Immature natural killer cell (primary cell): ENCODE measurements at places on chromosomes 4 and X.
A peak's percentile ranks its signal among the peaks of the same experiment; 100 is the strongest.

DNA sequence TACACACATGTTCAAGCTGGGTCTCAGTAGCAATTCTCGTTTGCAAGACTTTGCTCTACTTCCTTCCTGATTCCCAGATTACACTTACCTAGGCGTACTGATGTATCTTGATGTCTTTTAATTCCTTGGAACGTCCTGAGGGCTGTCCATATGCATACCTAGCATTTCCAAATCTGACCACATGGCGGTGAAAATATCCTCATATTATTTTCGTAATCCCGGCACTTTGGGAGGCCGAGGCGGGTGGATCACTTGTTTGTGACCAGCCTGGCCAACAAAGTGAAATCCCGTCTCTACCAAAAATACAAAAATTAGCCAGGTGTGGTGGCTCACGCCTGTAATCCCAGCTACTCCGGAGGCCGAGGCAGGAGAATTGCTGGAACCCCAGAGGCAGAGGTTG, 1786.3 kb upstream of the TENM3 start:
- H3K36me3 ChIP-seq: no peaks in the 10 kb centered on the region
- no peaks in the 10 kb centered on the region for H3K27me3 ChIP-seq
- no peak for DNase-seq
- no peak overlapping the region for H3K4me3 ChIP-seq
- H3K4me1 ChIP-seq: no peaks in the 10 kb centered on the region
- H3K27ac ChIP-seq: no peak overlapping the region

DNA sequence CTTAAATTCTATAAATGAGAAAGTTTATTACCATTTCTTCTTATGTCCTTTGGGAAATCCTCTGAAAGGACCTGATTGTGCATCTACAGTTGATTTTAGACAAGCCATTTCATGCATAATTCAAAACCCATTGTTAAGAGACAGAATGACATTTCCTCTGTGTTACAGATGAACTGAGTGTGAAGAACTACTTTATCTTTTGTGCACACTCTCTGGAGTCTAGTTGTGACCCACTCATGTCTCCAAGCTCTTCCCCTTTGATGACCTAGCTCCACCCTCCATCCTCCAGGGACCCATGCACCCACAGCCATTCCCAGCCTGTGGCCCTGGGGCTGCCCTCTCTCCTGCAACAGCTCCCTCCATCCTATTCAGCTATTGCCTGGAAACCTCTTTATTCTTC, 57.5 kb upstream of the BMPR1B start:
- H3K36me3 ChIP-seq: no peaks in the 10 kb centered on the region
- H3K4me1 ChIP-seq: no peaks in the 10 kb centered on the region
- H3K27ac ChIP-seq: no peak overlapping the region
- H3K27me3 ChIP-seq: peaks cover 2% of the 10 kb centered on the region
- no peak for DNase-seq

DNA sequence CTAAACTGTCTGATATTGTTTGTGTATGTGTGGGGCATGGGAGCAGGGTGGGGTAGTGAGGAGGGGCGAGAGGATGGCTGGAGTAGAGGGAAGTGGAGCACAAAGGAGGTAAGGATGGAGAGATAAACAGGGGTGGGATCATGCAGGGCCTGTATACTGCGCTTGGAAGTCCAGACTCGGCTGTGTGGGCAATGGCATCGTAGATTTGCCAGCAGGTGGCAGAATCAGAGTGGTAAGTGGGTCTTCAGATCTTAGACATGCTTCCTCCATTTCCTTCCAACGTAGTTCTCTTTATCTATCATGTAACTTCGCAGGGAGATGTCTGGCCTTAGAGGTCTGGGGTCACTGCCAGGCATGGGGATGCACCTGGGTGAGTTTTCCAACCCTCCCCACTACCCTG, 155.5 kb downstream of the PDGFRA start:
- no peaks in the 10 kb centered on the region for H3K36me3 ChIP-seq
- H3K27ac ChIP-seq: no peak overlapping the region
- peak; percentile 4 for DNase-seq
- no peaks in the 10 kb centered on the region for H3K4me1 ChIP-seq
- no peak overlapping the region for H3K4me3 ChIP-seq

DNA sequence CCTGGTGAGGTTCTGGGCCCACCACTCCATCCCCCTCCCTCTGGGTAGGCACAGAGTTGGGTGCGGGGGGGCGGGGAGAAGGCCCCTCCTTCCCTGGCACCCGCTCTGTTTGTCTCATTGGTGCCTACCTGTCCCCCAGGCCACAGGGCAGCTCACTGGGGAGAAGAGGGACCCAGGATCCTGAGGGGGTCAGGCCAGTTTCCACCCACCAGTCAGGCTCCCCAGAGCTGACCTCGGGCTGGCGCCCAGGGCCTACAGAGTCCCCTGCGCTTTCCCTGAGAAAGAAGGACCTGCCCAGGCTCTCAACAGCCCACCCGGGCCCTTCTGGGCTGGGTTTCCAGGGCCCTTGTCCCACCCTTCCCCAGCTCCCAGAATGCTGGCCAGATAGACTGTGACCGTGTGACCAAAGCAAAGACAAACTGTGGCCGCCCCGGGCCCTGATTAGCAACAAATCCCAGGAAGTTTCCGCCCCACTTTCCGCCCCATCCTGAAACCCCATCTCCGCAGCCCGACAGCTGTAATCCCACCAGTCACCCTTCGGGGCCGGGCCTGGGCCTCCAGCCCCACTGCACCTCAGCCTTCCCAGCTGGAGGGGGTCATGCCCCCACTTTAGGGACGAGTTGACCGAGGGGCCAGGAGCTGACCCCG, 33.8 kb upstream of the FGFR3 start:
- no peaks in the 10 kb centered on the region for H3K36me3 ChIP-seq
- no peaks in the 10 kb centered on the region for H3K4me1 ChIP-seq
- no peaks in the 10 kb centered on the region for H3K27me3 ChIP-seq

- H3K27me3 ChIP-seq: peaks cover 4% of the 10 kb centered on the region
- DNase-seq: no peak
- no peaks in the 10 kb centered on the region for H3K4me1 ChIP-seq
- H3K4me3 ChIP-seq: no peak overlapping the region
- H3K36me3 ChIP-seq: no peaks in the 10 kb centered on the region
These were observed 69.4 kb downstream of the HCCS start for GRCh38 chrX:11180571-11180970.

DNA sequence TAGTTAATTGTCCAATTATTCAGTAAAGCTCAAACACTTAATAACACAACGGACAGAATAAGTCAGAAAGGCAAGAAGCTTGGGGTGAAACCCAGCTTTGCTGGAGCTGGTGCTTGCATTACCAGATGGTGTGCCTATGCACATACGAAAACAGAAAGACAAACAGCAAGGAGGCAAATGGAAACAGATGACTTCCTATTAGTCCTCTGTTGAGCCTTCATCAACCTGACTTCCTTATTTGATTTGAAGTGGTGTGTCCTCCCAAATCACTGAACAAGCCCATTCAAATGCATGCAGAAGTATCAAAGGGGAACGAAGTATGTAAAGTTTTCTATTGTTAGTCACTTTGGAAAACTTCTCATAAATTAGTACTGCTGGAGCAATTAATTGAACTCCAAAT, 166.2 kb downstream of the ATP10D start:
- H3K4me1 ChIP-seq: no peaks in the 10 kb centered on the region
- H3K4me3 ChIP-seq: no peak overlapping the region
- no peak overlapping the region for H3K27ac ChIP-seq
- no peaks in the 10 kb centered on the region for H3K27me3 ChIP-seq
- H3K36me3 ChIP-seq: no peaks in the 10 kb centered on the region

GRCh38 chrX:68920561-68920960, 91.7 kb downstream of the EFNB1 start:
- no peaks in the 10 kb centered on the region for H3K36me3 ChIP-seq
- H3K27me3 ChIP-seq: peaks cover 4% of the 10 kb centered on the region
- H3K27ac ChIP-seq: no peak overlapping the region
- DNase-seq: no peak
- H3K4me3 ChIP-seq: no peak overlapping the region

GRCh38 chrX:129634541-129634940, 20.2 kb downstream of the APLN start:
- H3K4me1 ChIP-seq: peaks cover 3% of the 10 kb centered on the region
- no peak overlapping the region for H3K27ac ChIP-seq
- DNase-seq: no peak

DNA sequence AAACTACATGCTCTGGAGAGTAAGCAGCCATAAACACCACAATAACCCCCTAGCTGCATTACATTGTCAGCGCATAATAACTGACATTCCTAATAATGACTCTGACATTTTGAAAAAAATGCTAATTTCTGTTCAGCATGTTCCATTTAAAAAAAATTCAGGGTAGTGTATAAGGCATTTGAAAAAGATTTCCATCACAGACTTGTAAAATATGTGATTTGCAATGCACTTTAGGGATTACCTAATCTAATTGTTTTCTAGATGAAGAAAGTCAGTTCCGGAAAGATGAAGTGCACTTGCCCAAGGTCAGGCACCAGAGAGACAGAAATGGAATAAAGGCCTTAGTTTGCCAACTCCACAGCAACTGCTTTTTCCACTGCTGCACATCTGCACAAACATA, 55.3 kb downstream of the FANCB start:
- H3K27ac ChIP-seq: no peak overlapping the region
- H3K4me3 ChIP-seq: no peak overlapping the region

- peaks cover 2% of the 10 kb centered on the region for H3K27me3 ChIP-seq
- no peak for DNase-seq
- H3K4me1 ChIP-seq: no peaks in the 10 kb centered on the region
- no peaks in the 10 kb centered on the region for H3K36me3 ChIP-seq
- H3K4me3 ChIP-seq: no peak overlapping the region
These were observed 732.0 kb downstream of the PCDH18 start for GRCh38 chr4:136800248-136800647.

GRCh38 chr4:6465955-6466354, 6.5 kb downstream of the PPP2R2C start:
- DNase-seq: no peak
- peaks cover 2% of the 10 kb centered on the region for H3K4me1 ChIP-seq
- no peak overlapping the region for H3K4me3 ChIP-seq

DNA sequence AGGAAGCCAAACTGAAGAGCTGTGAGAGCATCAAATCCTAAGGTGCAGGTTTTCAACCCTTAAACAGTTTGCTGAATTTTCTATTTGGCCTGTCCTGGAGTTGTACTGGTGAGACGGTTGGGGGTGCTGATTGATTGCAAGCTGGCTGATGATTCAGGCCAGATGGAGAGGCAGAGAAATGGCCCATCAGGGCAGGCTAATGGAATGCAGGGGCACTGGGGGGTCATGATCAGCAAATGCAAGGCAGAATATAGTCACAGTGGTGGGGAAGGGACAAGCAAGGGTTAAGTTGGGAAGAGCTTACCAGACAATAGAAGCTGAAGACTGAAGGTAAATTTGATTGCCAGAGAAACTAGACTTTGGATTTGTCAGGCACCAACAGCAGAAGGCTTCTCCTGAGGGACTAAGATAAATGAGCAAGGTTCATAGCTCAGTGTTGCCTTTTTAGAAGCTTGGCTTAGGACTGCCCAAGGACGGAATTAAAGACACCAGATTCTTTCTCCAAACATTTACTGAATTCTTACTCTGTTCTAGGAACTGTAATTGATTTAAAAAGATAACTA, 4.3 kb upstream of the AADAT start:
- peaks cover 18% of the 10 kb centered on the region for H3K27me3 ChIP-seq
- peaks cover 3% of the 10 kb centered on the region for H3K36me3 ChIP-seq
- H3K4me3 ChIP-seq: no peak overlapping the region
- no peak overlapping the region for H3K27ac ChIP-seq
- peaks cover 14% of the 10 kb centered on the region for H3K4me1 ChIP-seq

DNA sequence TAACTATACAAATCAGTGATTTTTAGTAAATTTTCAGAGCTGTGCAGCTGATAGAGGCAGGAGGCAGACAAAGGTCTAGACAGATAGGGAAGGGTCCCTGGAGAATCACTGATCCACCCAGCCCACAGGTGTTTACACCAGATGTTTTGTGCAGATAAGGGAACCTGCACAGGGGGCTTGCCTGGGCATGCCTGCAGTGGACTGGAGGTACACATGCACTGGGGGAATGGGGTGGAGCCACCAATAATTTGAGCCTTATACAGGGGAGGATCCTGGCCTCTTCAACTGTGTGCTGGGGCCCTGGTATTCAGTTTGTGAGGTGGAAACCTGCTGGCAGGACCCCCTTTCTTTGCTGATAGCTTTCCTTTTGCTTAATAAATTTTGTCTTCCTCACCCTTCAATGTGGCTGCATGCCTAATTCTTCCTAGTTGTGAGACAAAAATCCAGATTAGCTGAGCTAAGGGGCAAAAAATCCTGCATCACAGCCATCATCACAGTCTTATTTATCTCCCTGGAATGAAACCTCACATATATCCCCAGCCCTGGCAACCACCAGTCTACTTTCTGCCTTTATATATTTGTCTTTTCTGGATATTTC, 102.8 kb downstream of the KDM6A start:
- no peak overlapping the region for H3K4me3 ChIP-seq
- no peaks in the 10 kb centered on the region for H3K27me3 ChIP-seq
- H3K4me1 ChIP-seq: peaks cover 98% of the 10 kb centered on the region
- no peak for DNase-seq
- H3K36me3 ChIP-seq: peaks cover 5% of the 10 kb centered on the region
- H3K27ac ChIP-seq: no peak overlapping the region

GRCh38 chr4:84901173-84901572, 65.3 kb downstream of the WDFY3 start:
- H3K27me3 ChIP-seq: no peaks in the 10 kb centered on the region
- no peak overlapping the region for H3K4me3 ChIP-seq
- H3K4me1 ChIP-seq: no peaks in the 10 kb centered on the region
- DNase-seq: no peak

GRCh38 chr4:53951414-53951813, 113.0 kb downstream of the CHIC2 start:
- H3K36me3 ChIP-seq: no peaks in the 10 kb centered on the region
- H3K4me1 ChIP-seq: no peaks in the 10 kb centered on the region
- H3K27me3 ChIP-seq: peaks cover 2% of the 10 kb centered on the region

DNA sequence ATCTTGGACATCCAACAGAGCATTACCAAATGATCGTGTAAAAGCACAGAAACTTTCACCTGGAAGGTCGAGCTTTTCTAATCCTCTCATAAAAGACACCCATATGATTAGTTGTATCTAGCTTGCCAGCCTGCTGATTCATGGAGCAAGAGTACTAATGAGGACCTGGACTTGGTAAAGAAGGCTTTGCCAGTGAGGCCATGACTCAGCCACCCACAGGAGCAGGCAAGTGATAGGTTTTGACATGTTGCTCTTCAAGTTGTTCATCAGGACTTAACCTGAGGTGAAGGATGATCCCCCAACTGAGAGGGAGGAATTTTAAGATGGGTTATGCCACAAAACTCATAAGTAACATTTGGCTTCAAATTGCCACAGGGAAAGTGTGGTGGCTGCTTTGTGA, 24.7 kb upstream of the EPGN start:
- peaks cover 5% of the 10 kb centered on the region for H3K36me3 ChIP-seq
- no peak overlapping the region for H3K27ac ChIP-seq
- peaks cover 3% of the 10 kb centered on the region for H3K27me3 ChIP-seq
- H3K4me1 ChIP-seq: no peaks in the 10 kb centered on the region

DNA sequence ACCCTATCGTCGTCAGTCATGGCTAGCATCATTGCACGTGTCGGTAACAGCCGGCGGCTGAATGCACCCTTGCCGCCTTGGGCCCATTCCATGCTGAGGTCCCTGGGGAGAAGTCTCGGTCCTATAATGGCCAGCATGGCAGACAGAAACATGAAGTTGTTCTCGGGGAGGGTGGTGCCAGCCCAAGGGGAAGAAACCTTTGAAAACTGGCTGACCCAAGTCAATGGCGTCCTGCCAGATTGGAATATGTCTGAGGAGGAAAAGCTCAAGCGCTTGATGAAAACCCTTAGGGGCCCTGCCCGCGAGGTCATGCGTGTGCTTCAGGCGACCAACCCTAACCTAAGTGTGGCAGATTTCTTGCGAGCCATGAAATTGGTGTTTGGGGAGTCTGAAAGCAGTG, 1.6 kb downstream of the ZCCHC12 start:
- peak overlapping the region; percentile 13 for H3K4me3 ChIP-seq
- H3K27ac ChIP-seq: no peak overlapping the region

- peak within 1 kb of the TSS; percentile 86 for H3K4me3 ChIP-seq
- DNase-seq: peak; percentile 28
- H3K4me1 ChIP-seq: peaks cover 10% of the 10 kb centered on the region
- H3K27ac ChIP-seq: no peak within 1 kb of the TSS
- peaks cover 6% of the 10 kb centered on the region for H3K27me3 ChIP-seq
- H3K36me3 ChIP-seq: no peaks in the 10 kb centered on the region
These were observed at the start of gene CCSER1 for GRCh38 chr4:90127223-90127705. Gene CCSER1 (plus strand): TSS chr4:90127394.
